Psoas muscle (tissue), 8 donors: ENCODE measurements at places on chromosomes 5 and 9.

- no peak for DNase-seq
These were observed 224.4 kb downstream of the FRMD3 start for GRCh38 chr9:83313781-83314180.

DNA sequence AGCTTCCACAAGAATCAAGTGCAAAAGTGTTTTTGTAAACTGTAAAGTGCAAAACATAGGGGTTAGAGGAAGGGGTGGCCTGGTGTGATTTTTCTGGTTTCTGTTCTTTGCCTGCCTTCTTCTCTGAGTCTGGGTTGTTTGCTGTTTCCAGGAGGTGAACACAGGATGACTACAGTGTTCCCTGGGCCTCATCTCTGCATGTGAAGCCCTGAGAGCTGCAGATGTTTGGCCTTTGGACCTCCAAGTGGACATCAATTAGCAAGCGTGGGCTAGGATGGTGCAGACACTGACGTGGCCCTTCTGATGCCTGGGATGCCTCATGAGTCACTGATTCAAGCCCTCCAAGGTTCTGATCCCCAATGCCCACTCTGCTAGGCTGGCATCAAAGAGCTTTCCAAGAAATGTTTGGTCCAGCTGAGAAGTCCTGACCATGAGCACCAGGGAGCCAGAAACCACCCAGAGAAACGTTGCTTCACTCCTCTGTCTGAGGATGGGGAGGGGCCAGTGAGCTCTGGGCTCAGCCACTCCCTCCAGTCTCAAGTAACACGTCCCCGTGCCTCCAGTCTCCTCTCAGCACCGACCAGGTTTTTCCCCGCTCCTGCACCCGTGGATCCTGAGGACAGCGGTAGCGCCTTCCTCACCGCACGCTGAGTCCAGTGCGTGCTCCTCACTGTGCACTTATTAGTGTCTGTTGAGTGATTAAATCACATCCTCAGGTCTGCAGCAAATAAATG lies 7.6 kb downstream of the IL9 start:
- DNase-seq, result no peak

- DNase-seq, result no peak
These were observed 92.4 kb downstream of the ARL15 start for GRCh38 chr5:54217826-54218503.

DNA sequence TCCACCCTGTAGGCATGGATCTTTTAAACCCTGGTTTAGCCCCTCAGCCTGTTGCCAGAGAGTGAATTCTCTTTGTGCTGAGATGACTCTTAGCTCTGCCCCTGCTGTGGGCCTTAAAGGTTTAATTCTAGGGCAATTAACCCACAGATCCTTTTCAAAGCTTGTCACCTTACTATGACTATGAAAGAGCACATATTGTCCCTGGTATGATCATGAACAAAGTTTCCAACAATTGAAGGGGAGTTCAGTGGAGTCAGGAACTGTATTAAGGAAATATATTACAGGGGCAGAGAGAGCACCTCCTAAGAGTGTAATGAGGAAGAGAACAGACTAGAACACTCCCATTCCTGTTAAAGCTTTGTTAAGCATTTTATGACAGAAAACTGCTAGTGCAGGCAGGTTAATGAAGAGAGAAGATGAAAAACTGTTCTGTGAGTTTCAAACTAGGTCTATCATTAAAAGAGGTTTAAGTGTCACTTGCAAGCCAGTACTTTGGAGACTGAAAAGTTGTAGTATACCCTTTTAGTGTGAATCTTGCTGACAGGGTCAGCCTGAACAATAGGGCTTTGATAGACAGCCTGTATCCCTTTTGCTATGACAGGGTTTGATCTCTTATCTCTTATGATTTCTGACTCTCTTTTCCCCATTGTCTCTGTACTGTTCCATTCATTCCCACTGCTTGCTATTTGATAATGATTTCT lies 104.2 kb upstream of the ELL2 start:
- no peak for DNase-seq

GRCh38 chr5:170053896-170054295 lies 51.8 kb upstream of the FOXI1 start:
- no peak for DNase-seq
